ENCODE measurements at places on chromosomes 16 and 17.
A peak's percentile ranks its signal among the peaks of the same experiment; 100 is the strongest.

GRCh38 chr16:72195609-72196008 lies 23.7 kb upstream of the PMFBP1 start:
- no peak for DNase-seq

DNA sequence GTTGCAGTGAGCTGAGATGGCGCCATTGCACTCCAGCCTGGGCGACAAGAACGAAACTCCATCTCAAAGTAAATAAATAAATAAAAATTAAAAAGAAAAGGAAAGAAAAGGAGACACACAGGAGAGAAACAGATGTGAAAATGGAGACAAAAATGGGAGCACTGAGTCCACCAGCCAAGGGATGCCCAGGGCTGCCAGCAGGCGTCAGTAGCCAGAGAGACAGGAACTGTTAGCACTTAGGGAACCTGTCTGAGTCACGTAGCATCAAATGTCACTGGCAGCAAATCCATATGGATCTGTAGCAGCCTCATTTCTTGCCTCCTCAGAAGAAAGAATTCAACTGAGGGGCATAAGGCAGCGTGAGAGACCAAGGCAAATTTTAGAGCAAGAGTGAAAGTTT lies 79.7 kb downstream of the CYLD start:
- DNase-seq, result no peak

GRCh38 chr16:20020083-20020482 lies 53.6 kb downstream of the GPR139 start:
- no peak for DNase-seq

- no peak for DNase-seq
Observed at GRCh38 chr16:86854058-86854621, 275.8 kb downstream of the FOXL1 start.

- no peak for DNase-seq
Observed at GRCh38 chr16:65961476-65962143, 404.9 kb upstream of the CDH5 start.

- DNase-seq, result no peak
Observed at GRCh38 chr17:73820686-73821448, 176.6 kb upstream of the SDK2 start.

DNA sequence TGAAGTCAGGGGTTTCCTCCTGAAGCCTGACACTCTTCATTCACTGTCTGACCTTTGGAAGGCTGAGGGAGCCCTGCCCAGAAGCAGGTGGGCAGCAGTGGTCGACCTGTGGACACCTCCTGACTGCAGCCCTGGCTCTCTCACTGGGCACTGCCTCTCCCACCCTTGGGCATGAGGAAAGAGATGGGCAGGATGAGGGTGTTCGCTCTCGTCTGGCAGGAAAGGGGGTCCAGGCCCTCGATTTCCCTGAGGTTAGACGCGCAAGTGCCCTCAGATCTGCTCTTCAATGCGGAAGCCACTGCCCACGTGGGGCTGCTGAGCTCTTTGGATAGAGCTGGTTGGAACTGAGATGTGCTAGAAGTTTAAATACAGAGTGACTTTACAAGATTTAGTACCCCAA lies 171.9 kb downstream of the AHSP start:
- DNase-seq, result no peak

DNA sequence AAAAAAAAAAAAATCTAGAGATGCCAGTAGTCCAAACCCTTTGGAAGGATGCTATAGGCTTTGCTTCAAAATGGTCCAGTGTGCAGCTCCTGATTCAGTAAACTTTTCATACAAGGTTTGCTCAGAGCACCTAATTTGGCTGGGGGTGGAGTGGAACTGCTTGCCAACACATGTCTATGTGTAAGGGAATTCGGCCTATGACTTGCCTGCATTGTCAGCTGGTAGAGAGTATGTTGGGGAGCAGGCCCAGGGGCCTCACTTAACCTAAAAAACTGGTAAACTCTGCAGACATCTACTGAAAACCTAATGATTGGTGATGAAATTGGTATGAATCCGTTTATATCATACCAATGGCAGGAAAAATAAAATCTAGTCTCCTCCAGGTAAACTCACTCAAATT lies 1.5 kb upstream of the MFSD6L start:
- no peak for DNase-seq

DNA sequence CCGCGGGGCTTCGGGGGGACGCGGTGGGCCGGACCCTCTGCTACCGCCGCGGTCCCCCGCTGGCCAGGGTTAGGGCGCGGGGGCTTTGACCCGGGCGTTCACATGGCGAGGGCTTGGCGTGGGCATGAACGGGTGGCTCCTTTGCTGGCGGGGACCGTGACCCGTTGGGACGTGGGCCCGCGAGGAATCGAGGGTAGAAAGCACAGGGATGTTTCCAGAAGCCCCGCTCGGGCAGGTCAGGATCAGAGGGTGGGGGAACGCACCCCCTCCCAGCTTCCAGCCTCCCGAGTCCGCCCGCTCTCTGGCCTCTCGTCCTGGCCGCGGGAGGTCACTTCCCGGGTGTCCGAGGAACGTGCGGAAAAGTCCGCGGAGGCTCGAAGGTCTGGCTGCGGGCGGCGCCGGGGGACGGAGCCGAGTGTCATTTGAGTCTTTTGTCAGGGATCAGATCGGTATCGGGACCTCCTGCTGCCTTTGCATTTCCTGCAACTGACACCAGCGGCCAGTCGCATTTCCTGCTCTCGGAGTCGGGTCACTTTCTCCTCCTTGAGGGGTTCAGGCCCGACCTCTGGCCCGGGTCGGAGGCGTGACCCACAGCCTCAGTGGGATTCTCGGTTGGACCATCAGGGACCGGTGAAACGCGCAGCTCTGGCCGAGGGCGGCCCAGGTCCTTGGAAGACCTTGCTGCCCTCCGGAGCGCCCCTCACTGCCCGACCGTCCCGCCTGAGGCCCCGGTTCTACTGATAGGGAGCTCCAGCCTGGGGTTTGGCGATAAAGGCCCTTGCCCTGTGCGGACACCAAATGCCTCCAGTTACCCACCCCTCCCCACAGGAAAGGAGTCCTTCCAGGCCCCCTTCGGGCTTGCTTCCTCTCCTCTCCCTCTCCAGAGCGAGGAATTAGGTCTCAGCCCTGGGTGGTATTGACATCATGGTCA lies 702 bp upstream of the WNT3 start:
- DNase-seq, result no peak

DNA sequence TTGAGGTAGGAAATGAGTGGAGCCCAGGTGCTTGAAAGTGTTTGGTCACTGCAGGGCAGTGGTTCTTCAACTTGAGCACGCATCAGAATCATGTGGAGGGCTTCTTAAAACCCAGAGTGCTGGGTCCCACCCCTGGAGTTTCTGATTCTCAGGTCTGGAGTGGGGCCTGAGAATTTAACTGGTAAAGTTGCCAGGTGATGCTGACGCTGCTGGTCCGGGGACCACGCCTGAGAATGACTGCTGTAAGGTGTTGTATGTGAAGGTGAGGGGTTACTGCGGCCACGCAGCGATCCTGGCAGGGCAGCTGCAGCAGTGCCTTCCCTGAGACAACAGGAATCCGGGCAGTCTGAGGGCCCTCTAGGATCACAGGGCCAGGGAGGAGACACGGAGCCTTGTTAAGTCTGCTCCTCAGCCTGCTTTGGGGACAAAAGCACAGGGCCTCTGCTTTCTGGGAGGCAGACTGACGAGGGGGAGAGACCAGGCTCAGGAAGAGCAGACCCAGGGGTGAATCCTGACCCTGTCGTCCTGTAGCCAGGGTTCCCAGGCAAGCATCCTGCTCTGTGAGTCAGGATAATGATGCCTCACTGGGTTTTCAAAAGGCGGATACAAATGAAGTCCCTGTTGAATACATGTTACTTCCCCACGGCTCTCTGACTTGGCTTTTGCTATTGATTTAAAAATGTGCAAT lies 16.2 kb downstream of the CCDC42 start:
- no peak for DNase-seq

DNA sequence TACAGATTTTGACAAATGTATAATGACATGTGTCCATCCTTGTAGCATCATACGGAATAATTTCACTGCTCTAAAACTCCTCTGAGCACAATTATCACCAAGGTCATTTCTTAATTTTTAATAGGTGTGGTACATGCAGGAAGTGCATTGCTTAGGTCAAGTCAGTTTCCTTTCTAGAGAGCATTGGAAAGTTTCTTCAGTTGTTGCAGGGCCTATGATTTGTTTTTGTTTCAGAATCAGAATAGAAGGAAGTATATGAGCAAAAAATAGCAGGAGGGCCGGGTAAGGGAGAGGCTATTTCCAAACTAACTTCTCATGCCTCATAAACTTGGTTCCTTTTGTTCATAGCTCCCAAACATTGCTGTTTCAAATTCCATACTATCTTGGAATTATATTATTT lies 24.0 kb upstream of the SLFN5 start:
- no peak for DNase-seq

DNA sequence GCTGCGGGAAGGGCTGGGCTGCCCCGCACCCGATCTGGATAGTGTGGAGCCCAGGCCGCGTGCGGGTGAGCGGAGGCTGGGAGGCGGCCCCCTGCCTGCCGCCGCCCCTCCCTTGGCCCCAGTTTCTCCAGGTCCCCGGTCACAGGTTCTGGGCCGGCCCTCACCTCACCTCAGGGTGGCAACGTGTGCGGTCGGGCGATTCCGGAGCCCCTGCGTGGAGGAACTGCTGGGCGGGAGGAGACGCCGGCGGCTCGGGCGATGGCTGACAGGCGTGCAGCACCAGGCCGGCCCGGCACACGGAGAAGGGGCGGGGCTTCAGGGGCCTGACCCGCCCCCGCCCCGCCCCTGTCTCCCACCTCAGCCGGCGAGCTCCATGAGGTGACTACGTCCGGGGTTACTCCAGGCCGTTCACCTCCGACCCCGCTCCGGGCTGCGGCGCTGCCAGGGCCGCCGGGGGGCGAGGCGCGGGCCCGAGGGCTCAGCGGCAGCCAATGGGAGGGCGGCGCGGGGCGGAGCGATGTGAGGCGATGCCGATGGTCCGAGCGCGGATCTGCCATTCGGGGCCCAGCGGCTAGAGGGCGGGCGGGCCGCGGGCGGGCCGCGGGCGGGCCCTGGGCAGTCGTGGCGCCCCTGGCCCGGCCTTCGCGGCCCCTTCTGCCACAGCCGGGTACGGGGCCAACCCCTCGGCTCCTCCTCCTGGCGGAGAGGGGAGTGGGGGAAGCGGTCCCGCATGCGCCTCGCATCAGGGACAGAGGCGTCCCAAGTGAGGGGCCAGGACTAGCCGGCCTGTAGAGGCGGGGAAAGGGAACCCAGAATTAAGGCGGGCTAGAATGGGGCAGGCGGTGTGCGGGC lies 16.7 kb upstream of the C17orf78 start:
- DNase-seq, result peak; percentile 81

Measured in activated naive CD8-positive, alpha-beta T cell treated with anti-CD3 and anti-CD28 coated beads, Interleukin-2, amount 50 U/mL, for 16 hours (primary cell).